ENCODE measurements at places on chromosomes 2 and 18.
A peak's percentile ranks its signal among the peaks of the same experiment; 100 is the strongest.

GRCh38 chr2:88184762-88185161, 14.6 kb downstream of the THNSL2 start:
- no peak for DNase-seq

DNA sequence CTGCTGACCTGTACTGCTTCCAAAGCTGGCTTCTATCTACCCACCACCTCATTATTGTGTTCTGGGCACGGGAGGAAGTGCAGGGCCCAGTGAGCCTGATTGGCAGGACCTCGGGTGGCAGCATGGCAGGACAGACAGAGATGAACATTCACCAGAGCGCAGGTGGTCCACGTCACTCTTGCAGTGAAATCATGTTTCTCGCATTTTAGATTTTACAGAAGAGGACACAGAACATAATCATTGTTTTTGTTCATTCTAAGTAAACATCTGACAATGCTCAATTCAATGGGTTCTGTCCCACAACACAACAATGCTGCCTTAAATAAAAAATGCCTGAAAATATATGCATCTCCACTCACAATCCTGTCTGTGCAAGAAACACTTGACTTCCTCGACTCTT, 11.5 kb upstream of the BIN1 start:
- DNase-seq = no peak

GRCh38 chr2:129006135-129006886, 687.6 kb upstream of the HS6ST1 start:
- DNase-seq = no peak

DNA sequence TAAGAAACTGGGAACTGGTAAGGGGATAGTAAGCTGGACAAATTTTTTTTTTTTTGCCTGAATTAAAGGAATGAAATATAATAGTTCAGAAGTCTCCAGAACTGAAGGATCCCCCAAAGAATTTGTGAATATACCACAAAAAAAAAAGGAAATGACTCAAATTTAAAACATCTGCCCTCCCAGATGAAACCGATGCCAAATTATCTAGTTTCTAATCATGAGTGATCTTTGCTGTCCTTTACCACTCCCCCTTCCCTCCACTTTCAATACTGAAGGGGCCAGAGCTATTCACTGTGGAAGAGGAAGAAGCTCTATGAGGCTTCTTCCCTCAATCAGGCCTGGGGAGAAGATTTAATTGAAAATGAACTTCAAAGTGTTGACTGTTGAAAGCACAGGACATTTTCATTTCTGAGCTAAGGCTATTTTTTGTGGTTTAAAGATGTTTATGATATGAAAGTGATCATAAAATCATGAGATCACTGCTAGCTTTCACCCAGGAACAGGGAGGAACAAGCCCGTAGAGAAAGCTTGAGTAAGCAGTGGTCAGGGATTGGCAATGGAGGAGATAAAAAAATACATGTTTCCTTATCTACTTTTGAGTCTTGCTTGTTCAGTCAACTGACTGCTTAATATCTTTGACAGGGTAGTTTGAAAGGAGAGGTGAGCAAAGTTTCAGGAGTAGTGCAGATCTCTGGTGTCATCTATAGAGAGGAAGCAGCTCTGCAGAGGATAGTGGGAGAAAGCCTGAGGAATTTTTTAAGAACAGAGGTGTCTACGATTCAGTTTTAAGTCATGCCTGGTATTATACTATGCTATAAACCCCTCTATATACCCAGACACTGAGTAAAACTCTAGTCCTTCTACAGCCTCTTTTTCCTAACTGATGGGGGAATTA, 409.5 kb upstream of the FIGN start:
- DNase-seq = peak; percentile 35

DNA sequence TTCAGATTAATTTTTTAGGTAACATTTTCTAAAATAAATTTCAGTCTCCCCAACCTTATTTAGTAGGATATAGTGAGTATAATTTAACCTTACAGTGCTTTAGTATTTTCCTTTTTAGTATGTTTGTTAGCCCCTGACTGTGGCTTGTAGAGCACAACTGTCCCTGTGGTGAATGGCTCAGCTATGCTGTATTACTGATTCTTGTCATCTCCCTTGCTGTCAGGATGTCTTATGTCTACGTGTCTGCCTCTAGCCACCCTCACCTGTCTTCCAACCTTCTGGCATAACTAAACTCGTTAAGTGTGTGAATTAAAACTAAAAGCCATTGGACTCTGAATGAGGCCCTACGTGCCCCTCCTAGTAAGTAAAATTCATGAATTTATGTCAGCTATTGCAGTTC, 18.4 kb downstream of the MRPS9 start:
- no peak for DNase-seq
